ENCODE measurements at places on chromosomes 5 and 9.

GRCh38 chr9:93304574-93305496 lies 120.9 kb downstream of the WNK2 start:
- no peak for DNase-seq

DNA sequence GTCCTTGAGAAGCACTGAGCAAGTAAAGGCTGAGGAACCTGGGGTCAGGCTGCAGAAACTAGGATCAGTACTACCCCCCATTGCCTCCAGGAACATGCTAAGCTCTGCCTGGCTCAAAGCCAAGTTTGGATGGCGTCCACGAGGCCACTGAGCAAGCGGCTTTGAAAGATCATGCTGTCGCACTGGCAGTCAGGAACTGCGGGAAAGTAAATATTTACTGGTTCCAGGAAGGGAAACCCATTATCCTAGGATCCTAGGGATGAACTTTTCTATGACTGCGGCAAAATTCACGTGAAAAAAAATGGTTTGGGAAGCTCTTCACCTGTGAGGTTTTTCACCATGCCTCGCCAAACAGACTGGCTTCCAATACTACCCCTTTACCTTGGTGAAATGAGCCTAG lies 75.3 kb upstream of the PJA2 start:
- no peak for DNase-seq

DNA sequence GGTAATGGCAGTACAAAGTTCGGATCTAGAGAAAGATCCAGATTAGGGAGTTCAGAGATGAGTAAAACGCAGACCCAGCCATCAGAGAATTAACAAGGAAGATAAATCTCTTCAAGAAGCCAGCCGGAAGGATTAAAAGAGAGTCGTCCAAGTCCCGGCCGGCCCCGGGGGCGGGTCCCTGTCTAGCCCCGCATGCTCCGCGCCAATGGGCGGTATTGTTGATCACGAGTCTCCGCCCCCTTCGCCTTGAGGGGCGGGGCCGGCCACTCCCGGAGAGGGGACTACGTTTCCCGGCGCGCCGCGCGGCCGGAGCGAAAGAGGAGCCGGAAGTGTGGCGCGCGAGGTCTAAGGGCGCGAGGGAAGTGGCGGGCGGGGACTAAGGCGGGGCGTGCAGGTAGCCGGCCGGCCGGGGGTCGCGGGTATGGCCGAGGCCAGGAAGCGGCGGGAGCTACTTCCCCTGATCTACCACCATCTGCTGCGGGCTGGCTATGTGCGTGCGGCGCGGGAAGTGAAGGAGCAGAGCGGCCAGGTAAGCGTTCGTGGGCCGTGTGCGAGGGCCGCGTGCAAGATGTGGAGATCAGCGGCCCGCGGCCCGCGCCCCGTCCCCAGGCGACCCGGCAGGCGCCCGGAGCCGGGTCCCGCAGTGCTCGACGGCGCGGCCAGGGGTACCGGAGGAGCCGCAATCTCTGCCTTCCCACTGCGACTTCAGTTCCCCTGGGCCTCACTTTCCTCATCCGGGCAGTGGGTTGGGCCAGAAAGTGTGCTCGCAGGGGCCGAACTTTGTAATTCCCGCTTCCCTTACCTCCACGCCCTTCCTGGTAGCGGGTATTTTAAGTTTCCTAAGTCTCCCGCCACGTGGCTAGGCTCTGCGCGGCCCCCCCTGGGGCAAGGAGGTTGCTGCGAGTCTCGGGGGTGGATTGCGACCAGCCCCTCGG lies at the start of gene TCOF1:
Gene TCOF1 (plus strand): TSS at position 372 of the 935 bp plus-strand sequence. CDS start 50 bp downstream, at position 422.
- peak; percentile 96 for DNase-seq

DNA sequence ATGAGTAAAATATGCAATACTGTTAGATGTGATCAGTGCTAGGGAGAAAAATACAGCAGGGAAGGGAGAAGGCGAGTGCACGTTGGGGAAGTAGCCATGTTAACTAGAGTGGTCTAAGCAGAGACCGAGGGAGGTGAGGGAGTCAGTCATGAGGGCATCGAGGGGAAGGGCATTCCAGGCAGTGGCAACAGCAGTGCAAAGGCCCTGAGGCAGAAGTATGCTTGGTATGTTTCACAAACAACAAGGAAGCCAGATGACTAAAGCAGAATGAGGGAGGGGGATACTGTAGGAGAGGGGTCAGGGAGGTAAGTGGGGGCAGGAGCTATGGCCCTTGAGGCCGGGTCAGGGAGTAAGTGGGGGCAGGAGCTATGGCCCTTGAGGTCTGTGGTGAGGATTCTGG lies 123.3 kb upstream of the BOD1 start:
- DNase-seq, result no peak

- no peak for DNase-seq
Observed at GRCh38 chr5:39119404-39120051, 45.3 kb upstream of the RICTOR start.

Measured in T-helper 9 cell (primary cell).